ENCODE measurements at places on chromosomes 2 and 18. TPM values are rescaled to one million over a fixed set of nuclear protein-coding genes. Genes with fewer than 3 reads are reported as not detected.

GRCh38 chr2:101559551-101559950 is 84.6 kb upstream of the RFX8 start:
- no peak for DNase-seq

Gene CNRIP1
- polyA plus RNA-seq: 5.9 TPM

Gene MXD1
- polyA plus RNA-seq: 3.6 TPM

- DNase-seq: peak; percentile 50
Measured at GRCh38 chr2:238967031-238967977, 119.4 kb downstream of the TWIST2 start.

- peak; percentile 66 for DNase-seq
Measured at GRCh38 chr2:199462347-199462955, 4.7 kb upstream of the SATB2 start.

Gene GAREM1
- 2.4 TPM for polyA plus RNA-seq

Measured in GM23338 (cell line).